ENCODE measurements at places on chromosomes 2 and 18.

DNA sequence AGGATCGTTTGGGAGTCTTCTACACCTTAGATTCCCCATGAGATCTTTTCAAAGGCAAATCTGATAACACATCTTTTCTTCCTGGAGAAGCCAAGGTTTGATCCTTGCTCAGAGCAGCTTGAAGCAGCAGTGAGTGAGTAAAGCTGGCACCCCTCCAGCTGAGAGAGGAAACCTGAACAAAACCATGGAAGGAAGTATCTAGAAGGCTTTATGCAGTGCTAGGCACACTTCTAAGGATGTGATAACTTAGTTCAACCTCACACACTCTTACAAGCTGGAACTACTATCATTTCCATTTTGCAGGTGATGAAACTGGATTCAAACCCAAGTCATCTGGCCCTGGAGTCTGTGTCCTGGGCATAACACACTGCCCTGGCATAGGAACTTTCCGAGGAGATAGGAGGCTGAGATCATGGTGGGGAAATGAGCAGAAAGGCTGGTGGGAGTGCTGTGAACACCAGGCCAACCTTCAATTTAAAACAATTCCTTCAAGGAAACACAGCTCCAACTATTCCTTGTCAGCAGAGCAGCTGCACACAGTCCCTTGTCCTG is 71.2 kb downstream of the CTAGE1 start:
- no peak for DNase-seq

- no peak for DNase-seq
These were observed 72.7 kb upstream of the UBE2E3 start for GRCh38 chr2:180907731-180908130.

- DNase-seq, result no peak
These were observed 43.1 kb downstream of the VSNL1 start for GRCh38 chr2:17583646-17584045.

DNA sequence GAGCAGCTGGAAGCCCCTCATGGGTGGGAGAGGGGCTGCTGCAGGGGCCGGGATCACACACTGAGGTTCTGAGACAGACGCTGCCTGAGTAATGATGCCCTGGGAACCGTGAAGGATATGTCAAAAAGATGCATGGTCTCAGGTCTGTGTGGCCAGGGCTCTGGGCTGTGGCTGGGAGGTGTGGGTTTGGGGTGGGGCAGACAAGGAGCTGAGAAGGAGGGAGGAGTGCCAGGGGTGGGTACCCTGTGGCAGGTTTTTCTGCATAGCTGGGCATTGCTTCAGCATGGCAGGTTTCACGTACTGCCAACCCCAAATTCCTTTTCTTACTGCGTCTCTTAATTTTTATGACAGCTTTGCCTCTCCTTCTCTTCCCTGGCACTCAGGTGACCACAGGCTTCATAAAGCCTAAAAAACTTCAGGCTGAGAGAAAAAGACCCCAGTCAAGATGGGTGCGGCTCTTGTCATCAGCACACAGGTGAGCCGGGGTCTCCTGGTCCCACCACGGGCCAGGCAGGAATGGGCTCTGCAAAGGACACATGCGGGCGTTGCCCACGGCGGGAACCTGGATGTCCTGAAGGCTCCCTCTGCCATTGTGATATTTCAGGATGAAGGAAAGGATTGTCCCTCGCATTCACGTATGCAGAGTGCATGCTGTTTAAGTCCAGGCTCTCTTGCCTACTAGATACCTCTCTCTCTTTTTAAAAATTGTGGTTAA is 18.0 kb downstream of the MALL start:
- DNase-seq, result no peak

Data from brain pericyte (primary cell).